Stimulated activated CD4-positive, alpha-beta T cell treated with anti-CD3 and anti-CD28 coated beads, Interleukin-12 subunit alpha, Interleukin-12 subunit beta, amount 100 ng/mL, for 24 hours (primary cell): ENCODE measurements at places on chromosomes 3 and 15.

DNA sequence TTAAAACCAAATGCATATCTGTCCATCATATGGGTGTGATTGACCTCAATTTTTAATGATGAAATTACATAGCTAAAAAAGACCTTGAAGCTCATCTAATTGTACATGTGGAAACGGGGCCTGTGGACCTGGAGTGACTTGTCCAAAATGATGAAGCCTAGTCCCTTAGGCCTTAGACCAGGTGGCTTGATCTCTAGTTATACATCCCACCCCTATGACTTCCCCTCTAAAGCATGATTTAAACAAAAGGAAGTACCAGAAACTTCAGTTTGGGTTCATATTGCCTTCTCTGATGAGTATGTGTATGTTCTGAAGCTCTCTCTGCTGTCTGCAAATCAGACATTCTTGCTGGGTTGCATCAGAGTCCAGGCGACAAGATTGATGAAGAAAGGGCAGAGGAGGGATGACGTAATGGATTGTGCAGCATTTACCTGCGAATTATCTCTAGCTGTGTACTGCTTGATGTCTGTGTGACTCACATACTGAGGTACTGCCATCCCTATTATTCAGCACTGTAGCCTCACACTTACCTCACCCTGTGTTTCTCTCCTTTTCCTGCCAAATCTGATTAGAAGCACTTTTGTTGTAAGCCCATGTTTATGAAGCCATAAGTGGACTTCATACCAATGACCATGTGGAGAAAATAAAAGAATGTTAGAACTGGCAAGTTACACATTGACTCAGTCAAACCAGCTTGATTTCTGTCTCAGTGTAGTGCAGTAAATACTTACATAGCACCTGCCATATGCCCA is 111.5 kb downstream of the FILIP1L start:
- no peak for DNase-seq

- no peak for DNase-seq
Observed at GRCh38 chr3:194111336-194111735, 24.6 kb upstream of the HES1 start.

GRCh38 chr3:190810957-190811356 is 51.5 kb downstream of the GMNC start:
- no peak for DNase-seq

GRCh38 chr15:48992096-48992495 is 28.4 kb upstream of the SHC4 start:
- no peak for DNase-seq

- no peak for DNase-seq
Observed at GRCh38 chr15:101542306-101543025, 53.0 kb upstream of the PCSK6 start.

GRCh38 chr3:86225461-86225860 is 765.5 kb downstream of the VGLL3 start:
- DNase-seq: no peak

- no peak for DNase-seq
Observed at GRCh38 chr15:89812011-89812846, 2.4 kb downstream of the ANPEP start.

- no peak for DNase-seq
Observed at GRCh38 chr15:39976291-39977274, 42.7 kb downstream of the EIF2AK4 start.

DNA sequence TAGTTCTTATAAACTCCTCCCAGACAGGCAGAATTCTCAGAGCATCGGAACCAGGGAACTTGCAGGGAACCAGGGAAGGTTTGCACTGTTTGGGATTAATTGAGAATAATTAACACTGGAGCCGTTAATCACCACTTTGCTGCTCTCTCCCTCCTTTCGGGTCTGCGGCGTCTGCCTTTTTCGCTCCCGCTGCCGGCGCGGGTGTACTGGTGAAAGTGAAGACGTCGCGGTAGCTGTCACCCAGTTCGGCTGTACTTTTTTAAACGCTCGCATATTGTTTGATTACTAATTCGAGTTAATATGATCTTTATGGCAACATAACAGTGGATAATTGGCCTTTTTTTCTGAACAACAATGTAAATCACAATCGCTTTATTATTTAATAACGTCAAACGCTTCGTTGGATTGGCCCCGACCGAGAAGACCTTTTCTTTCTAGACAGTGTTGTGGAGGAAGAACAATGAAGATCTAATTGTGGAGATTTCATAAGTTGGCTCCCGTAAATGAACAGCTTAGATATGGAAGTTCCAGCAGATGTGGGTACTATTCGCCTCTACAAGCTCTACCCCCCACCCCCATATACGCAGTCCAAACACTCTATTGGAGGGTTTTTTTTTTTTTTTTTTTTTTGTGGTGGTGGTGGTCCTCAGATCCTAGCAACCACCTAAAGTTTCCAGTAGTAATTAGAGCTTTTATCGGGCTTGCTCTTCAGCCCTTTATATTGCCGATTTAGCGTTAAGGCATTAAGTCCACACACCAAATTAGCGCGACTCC is 12.7 kb downstream of the SOX2 start:
- no peak for DNase-seq

DNA sequence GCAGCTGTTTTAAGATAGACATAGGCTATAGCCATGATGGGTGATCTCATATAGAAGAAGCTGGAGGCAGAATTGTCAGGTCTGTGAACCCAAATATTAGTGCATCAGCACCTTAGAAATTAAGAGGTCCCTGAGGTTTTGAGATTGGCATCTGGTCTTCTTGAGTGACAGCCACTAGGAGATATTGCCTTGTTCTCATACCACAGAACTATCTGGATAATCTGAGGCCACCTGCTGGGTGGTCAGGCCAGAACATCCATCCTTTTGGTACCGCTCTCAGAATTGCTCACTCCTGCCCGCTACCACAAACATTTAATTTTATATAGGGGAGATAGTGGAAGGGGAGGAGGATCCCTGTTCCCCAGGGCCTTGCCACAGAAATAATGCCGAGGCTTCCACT is 210.6 kb upstream of the ZPLD1 start:
- no peak for DNase-seq

DNA sequence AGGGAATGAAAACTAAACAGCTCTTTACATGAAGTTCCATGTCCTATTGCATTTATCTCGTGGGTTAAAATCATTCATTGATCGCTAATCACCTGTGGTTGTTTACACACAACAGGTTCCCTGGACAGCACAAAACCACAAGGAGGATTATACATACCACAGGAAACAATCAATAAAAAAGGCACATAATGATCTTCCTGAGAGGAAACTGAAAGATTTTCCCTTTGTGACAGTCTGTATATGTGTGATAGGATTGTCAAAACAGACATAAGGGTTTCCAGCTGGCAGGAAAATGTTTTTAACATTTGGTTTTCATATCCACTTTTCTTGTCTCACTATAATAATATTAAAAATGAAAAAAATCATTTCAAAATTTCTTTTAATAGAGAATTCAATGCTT is 541.8 kb downstream of the NLGN1 start:
- DNase-seq: no peak

DNA sequence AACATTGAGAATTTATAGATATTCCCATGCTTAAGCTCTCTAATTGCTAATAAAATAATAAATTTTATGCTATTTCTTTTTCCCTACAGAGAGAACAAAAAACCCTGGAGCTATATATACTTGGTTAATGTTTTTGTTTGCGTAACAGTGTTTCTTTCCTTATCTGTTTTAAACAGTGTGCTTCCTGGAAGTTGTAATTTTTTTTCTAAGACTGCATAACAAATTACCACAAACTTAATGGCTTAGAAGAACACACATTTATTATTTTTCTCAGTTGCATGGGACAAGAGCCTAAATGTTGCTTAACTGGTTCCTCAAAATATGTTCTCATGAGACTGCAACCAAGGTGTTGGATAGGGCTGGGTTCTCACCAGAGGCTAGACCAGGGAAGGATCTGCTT is 49.7 kb upstream of the DPH6 start:
- no peak for DNase-seq

DNA sequence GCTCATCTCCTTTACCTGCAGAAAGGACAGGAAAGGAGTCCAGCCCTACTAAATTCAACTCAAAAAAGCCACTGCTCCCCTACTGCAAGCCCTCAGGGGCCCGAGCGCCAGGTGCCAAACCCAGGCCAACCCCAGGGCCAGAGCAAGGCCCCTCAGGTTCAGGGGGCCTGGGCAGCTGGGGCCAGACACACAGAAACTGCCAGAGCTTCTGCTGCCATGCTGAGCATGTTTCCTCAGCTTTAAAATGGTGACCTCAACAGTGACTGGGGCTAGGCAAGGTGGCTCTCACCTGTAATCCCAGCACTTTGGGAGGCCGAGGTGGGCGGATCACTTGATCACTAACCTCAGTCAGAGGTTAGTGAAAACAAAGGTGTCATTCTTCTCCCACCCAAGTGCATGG is 38.8 kb downstream of the KLHL25 start:
- no peak for DNase-seq

DNA sequence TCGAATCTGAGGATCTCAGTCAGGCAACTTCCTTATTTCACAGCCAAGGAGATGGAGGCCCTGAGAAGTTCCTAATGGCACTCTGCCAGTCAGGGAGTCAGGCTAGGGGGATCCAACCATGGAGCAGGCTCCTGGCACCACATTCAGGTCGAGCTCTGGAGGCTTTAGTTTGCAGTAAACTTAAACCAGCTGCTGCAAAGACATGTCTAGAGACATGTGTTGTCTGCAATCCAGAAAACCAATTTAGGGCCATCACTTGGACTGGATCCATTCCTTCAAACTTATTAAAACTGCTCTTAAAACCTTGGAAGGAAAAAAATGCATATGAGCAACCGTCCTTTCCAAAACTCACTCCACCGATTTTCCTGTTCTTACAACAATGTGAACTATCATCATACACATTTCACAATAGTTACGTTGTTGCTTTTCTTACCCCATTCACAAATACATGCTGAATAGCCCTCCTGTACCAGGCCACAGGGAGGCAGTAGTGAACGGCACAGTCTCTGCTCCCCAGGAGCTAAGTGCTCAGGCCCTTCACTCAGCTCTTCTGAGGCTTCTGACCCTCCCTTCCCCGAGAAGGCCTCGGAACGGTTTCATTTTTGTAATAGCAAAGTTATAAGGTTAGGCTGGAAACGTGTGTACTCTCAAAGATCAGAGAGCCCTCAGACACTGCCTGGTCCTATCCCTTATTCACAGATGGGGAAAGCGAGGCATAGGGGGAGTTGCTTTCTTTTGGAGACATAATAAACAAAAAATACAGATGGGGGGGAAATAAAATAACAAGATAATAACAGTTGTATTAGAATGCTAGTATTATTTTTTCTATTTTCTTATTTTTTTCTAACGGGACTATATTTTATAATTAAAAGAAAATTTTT is 20.1 kb downstream of the RFT1 start:
- DNase-seq: peak; percentile 26

DNA sequence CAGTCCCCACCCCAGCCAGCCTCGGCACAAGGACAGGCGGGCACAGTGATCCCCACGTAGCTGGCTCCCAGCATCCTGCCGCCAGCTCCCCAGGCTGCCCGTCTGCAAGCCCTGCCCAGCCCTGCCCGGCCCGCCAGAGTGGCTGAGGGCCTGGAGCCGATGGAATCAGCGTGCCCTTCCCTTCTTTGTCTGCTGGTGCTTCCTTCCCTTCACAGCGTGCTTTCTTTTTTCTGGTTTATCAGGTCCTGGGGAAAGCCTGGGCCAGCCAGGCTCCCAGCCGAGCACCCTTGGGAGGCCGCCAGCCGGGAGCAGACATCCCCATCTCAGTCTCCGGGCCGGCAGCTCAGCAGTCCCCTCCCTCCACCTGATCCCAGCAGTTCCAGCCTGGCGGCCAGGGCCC is 54.7 kb upstream of the SMAD6 start:
- DNase-seq: no peak

DNA sequence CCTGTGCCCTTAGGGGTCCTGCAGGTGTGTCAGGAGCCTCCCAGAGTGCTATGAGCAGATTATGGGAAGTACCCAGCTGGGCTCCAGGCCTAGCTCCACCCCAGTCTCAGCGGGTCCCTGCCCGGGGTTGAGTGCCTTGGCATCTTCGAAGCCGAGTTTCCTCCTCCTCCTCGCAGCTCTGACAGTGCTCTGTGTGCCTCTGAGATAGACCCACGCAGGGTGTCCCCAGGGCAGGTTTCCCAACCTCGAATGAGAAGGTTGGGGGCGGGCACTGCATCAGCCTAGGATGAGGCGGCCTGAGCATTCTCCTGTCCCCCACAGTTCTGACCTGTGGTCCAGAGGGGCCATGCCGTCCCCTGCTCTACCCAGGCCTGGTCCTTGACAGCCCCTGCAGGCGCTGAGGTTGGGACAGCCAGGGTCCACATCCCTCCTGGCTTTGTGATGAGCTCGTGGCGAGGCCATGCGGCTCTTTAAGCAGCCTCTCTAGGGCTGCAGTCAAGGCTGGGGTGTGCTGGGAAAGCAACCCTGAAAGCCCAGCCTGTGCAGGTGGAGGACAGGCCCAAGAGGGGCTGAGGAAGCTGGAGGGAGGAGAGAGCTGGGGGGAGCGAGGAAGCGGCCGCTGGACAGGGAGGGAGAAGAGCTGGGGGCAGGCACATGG is 20.2 kb upstream of the SKOR1 start:
- DNase-seq: no peak

DNA sequence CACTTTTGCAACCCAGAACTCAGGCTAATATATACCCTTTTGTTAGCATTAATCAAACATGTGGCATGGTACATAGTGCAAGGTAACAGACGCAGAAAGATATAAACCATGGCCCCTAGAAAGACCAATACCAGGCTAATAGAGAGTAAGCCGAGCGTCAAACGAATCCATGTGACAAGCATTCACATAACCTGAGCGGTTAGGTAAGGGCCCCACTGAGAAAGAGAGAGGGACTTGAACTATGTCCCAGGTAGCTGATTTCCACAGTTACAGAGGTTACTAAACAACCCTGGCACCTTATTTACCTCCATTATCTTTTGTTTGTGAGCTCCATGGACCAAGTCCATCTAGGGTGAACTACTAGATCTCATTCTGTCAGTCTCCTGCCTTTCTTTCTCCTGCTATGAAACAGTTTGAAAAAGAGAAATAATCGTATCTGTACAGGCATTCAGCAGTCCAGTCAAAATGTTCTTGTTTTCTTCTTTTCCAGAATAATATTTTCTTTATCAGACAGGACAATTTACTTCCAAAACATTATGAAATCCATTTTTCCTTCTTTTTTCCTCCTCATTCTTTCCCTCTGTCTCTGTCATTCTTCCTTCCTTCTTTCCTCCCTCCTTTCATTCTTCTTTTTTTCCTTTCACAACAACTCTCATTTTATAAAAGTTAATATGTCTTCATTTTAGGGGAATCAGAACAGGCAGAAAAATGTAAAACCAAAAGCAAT is 30.5 kb upstream of the TNFSF10 start:
- no peak for DNase-seq

GRCh38 chr15:74958320-74958907 is 1.8 kb upstream of the RPP25 start:
- no peak for DNase-seq

GRCh38 chr3:58724336-58724735 is 57.8 kb upstream of the FAM3D start:
- DNase-seq: no peak

GRCh38 chr3:54628888-54629441 is 298.9 kb downstream of the LRTM1 start:
- DNase-seq: no peak

- DNase-seq: no peak
Observed at GRCh38 chr15:51069983-51070382, 24.7 kb downstream of the TNFAIP8L3 start.

- DNase-seq: no peak
Observed at GRCh38 chr3:839981-840380, 252.8 kb upstream of the CNTN6 start.
